Pancreas (tissue), 10 donors: ENCODE measurements at places on chromosomes 6 and 20. TPM values are rescaled to one million over a fixed set of nuclear protein-coding genes. Genes with fewer than 3 reads are reported as not detected.

Gene LCA5
- 7.9 TPM for total RNA-seq

Gene MAS1
- not detected for total RNA-seq

Gene ENPP3
- not detected for total RNA-seq

Gene SLC25A27
- 5.3 TPM for total RNA-seq

Gene SEMG1
- not detected for total RNA-seq

Gene PTCRA
- not detected for total RNA-seq

Gene MSH5
- total RNA-seq, result 4.5 TPM

Gene DBNDD2
- total RNA-seq, result 18.9 TPM

Gene FRMD1
- not detected for total RNA-seq

Gene REM1
- 0.34 TPM for total RNA-seq

Gene ADGRF5
- 4.2 TPM for total RNA-seq

Gene HLA-DRB5
- 42.9 TPM for total RNA-seq

Gene PBX2
- 24.2 TPM for total RNA-seq

Gene OXT
- total RNA-seq, result not detected

- DNase-seq, result no peak
Measured at GRCh38 chr6:42403421-42403820, 48.3 kb downstream of the TRERF1 start.

- DNase-seq, result no peak
Measured at GRCh38 chr20:15967334-15967733, 605.9 kb downstream of the KIF16B start.

GRCh38 chr6:56232436-56232835 is 14.9 kb downstream of the COL21A1 start:
- no peak for DNase-seq

GRCh38 chr20:12673352-12673751 is 335.4 kb upstream of the SPTLC3 start:
- no peak for DNase-seq

- DNase-seq, result no peak
Measured at GRCh38 chr6:155377061-155377460, 62.8 kb upstream of the TFB1M start.

DNA sequence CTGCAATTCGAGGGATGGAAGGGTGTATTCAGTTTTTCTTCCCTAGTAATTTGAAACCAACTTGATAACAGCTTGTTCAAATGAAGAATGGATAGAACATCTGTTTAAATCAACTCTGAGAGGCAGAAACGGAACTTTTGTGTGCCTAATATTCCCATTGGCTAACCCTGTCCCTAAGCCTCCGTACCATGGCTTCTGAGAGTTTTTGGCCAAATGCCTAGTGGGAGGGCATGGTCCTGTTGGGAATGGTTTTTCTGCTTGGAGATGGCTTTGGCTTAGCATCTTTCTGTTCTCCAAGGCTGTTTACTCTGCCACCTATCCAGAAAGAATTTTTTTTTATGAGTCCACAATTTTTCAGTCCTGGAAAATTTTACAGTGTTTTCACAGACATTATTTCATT is 126.7 kb upstream of the MLIP start:
- no peak for DNase-seq

- DNase-seq, result no peak
Measured at GRCh38 chr20:47531458-47531857, 29.8 kb downstream of the NCOA3 start.

DNA sequence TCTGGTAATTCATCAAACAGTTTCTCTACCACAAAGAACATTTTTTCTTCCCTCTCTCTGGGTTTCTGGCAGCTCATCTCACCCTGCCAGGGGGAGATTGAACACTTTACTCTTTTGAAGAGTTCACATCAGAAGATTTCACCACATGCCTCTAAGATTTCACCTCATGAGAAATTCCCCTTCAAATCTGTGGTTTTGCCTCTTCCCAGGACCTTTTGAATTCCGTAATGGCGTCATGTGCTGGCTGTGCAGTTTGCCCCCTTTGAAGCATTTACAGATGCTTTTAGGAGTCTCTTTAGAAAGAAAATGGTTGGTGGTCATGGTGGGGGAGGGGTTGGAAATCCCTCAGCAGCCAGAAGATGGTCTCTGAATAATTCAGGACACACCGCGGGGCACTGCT is 486.1 kb downstream of the QKI start:
- no peak for DNase-seq

- DNase-seq, result no peak
Measured at GRCh38 chr6:45498591-45498990, 120.9 kb upstream of the SUPT3H start.

DNA sequence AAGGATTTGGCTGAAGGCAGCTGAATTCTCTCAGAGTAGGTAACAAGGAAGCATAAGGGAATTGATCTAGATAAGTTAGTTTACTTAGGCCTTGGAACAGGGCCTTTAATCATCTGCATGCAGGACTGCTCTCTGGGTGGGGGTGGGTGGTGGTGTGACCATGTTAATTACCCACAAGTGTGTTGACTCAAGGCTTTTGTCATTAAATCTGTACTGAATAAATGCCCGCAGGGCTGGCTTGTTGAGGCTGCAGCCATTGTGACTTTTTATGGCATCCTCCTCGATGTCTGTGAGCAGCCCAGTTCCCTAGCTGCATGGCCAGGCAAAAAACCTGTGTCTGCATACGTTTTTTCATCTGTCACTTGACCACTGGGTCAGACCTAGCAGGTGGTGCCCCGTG is 63.5 kb upstream of the ASCC3 start:
- DNase-seq, result no peak

GRCh38 chr20:43955062-43955749 is 40.6 kb downstream of the TOX2 start:
- no peak for DNase-seq

- no peak for DNase-seq
Measured at GRCh38 chr6:2171728-2172127, 73.7 kb downstream of the GMDS start.

DNA sequence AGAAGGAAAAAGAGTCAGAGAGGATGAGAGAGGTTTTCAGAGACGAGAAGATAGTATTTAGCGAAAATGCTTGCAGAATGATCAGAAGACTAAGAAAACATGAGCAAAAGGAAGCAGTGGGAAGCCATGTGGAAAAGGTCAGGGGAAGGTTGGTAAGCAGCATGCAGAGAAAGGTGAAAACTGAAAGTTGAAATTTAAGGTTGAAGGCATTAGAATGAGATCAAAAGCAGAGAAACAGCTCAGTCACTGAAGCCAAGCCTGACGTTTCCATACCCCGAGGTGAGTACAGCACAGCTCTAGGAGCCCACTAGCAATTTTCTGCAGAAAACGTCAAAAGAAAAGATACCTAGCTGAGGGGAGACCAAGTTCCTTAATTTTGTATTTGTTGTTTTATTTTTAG is 19.1 kb upstream of the TFB1M start:
- no peak for DNase-seq

DNA sequence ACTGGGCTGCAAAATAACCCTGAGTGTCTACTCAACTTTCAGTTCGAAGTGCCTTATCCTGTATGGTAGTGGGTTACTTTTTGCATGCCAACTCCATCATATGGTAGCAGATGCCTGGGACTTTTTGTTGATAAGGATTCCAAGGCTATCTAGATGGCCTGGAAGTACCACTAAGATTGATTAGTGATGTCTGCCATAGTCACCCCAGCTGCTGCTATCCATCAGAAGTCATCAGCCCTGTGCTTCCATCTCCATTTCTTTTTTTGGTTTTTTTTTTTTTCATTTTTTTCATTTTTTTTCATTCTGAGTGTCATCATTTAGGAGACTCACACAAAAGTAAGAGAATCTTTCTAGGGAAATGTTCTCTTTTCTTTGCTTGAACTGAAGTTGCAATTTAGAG is 217.4 kb upstream of the PLCB4 start:
- no peak for DNase-seq

DNA sequence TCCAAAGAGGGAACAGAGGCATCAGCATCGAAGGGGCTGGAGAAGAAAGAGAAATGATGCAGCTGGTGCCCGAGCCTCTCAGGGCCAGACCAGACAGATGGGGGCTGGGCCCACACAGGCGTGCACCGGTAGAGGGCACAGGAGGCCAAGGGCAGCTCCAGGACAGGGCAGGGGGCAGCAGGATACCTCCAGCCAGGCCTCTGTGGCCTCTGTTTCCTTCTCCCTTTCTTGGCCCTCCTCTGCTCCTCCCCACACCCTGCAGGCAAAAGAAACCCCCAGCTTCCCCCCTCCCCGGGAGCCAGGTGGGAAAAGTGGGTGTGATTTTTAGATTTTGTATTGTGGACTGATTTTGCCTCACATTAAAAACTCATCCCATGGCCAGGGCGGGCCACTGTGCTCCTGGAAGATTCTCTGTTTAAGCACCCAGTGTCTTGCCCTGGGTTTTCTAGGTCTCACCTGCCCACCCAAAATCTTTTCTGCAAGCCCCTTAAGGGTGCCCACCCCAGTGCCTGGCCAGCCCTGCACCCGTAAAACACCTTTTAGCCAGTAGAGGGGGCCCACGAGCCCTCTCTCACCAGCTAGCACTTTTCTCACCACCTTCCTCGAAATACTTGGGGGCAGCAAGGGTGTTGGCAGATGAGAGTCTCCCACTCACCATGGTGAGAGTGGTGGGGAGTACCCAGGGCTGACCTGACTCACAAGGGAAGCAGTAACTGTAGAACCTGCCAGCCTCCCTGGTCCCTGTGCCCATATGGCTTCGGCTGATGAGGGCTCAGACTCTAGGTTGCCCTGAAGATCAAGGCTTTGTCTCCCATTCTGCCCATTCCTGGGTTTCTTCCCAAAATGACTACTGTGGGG is 35.7 kb upstream of the ID1 start:
- peak; percentile 59 for DNase-seq

DNA sequence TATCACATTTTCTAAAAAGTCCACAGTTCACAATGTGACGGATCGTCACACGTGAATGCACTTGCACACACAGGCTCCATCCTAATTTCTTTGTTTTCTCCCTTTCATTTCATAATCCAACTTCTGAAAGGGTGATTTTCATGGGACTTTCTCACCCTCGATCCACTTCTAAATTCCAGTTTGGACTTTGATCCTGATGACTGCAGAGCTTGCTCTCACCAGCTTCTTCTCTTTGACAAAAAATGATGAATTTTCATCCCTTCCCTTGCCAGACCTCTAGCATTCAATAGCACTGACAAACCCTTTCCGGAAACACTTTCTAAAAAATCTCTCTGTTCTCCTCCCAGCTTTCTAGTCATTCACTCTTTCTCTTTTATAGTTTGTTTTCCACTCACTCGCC is 341.2 kb downstream of the SYNE1 start:
- DNase-seq, result no peak

GRCh38 chr20:60202046-60202445 is 243.8 kb downstream of the CDH26 start:
- no peak for DNase-seq

DNA sequence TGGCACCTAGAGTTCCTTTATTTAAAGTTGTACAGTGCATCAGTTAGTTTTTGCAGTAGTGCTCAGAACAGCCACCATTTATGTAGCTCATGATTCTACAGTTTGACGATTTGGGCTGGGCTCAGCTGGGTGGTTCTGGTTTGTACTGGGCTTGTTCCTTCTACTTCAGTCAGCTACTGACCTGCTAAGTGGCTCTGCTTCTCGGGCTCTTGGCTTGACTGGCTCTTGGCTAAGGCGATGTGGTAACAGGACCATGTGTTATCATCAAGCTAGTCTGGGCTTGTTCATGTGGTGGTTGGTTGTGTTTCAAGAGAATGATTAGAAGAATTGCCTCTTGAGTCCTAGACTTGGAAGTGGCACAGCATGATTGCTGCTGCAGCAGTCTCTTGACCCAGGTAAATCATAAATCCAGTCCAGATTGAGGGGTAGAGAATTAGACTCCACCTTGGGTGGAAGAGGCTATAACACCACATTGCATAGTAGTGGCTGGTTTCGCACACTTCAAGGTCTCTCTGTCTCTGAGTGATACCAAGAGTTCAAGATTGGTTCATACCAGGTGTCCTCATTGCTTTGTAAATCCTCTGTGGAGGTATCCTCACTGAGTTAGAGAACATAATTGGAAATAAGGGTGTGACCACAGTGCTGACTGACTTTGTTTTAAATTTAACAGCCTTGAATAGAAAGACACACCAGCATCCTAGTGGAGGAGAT is 253.0 kb downstream of the ARID1B start:
- no peak for DNase-seq

GRCh38 chr6:18070486-18070885 is 52.0 kb downstream of the NHLRC1 start:
- no peak for DNase-seq

DNA sequence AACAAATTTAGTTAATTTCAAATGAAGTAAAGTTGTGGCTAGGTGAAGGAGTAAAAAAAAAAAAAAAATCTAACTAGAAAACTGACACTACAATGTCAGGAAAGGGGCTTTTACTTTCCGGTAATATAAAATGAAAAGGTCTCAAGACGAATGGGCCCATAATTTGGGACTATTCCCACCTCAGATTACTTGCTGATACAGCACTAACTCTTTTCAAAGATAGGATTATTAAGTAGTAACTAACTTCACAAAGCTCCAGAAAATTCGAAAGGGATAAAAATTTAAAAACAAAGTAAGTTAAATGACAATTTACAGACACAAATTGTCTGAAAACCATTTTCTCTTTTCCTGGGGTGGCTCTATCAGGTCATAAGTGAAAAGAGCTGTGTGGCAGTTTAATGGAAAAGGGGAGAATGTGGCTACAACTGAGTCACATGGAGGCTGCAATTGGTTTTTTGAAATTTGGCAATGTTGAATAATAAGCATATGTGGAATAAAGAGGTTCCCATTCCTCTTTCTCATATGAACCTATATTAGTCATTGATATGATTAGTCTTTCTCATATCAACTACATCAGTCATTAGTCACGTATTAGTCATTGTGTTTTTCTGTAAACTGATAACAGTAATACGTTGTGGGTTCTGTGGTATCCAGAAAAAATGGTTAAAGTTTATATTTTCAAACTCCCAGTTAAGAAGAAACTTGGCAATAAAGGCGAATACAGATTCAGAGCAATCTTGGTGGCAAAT is 78.0 kb downstream of the RWDD2A start:
- DNase-seq, result no peak

DNA sequence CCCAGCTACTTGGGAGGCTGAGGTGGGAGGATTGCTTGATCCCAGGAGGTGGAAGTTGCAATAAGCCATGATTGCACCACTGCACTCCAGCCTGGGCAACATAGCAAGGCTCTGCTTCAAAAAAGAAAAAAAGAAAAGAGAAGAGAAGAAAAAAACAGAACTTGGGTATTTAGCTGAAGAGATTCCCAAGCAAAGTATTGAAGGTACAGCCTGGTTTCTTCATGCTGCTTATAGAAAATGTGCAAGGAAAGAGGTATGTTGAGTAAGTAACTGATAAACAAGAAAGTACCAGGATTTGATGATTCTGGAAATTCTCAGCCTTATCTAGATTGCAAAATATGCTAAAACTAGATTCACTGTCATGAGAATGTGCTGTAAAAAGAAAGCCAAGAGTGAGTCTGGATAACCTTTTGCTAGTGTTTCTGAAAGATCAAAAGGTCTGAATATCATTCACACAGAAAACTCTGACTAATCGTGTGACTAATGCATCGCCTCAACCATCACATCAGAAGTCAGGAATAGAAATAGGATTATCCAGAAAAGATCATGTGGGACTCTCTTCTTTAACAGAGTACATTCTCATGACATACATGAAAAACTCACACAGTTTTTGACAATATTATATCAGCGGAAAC is 32.4 kb upstream of the NOP56 start:
- no peak for DNase-seq
